ENCODE measurements at places on chromosomes 1 and 21.

- DNase-seq: no peak
These were observed 8.0 kb downstream of the SMAP2 start for GRCh38 chr1:40381268-40382107.

- no peak for DNase-seq
These were observed 938.9 kb upstream of the ADGRL4 start for GRCh38 chr1:79945391-79945790.

GRCh38 chr1:44146536-44147361 is 5.3 kb upstream of the KLF18 start:
- no peak for DNase-seq

DNA sequence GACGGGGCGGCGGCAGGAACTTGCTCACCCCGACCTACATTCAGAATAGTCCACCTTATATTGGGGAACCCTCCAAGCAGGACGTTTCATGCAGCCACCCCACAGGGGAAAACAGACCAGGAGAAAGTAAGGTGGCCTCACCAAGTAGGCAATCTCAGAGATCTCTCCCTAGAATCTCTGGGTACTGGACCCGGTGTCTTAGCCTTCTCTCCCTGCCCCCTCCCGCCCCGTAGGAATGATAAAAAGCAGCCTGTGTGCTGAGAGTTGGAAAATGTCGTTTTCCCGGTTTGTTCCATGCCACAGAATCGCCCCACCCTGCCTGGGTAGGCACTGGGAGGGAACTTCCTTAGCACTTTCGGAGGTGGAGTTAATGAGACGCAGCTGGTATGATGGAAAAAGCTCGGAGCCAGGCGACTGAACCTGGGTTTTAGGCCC is 789 bp upstream of the PTPN14 start:
- DNase-seq: peak; percentile 88

- no peak for DNase-seq
These were observed 80.9 kb downstream of the COLGALT2 start for GRCh38 chr1:183956559-183957188.

- DNase-seq: no peak
These were observed 198.1 kb upstream of the KIAA0040 start for GRCh38 chr1:175390522-175391254.

DNA sequence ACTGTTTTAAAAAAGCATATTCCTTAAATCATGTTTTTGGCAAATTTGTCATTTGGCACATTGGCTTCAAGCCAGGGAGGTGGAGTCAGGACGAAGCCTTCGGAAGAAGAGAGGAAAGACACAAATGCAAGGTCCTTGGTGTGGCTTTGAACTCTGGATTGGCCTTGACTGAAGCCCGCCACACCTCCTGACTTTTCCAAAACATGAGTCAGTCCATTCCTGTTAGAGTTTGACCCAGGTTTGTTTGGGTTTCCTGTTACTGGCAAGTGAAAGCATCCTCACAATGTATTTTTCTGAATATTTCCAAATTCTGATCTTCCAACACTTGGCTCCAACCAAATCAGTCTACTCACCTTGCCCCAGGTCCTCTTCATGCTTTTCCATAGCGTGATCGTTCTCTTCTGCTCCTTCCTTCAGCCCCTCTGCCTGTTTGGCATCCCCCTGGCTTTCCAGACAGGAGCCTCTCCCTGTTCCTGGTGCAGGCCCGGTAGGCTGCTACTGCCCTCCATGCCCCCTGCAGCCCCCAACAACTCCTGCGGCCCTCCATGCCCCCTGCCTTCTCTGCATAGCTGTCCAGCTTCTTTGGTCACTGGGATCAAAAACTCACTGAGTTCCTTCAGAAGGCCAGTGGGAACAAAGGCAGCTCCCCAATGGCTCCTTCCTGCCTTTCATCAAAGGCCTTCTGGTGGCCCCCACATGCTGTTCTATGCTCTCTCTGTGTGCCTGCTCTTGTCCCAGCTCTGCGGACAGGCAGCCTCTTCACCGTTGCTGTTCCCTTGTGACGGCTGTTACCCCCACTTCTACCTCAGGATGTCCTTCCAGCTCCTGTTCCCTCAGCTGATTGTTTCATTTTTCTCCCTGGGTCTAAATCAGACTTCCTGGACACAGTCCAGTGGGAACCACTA is 30.4 kb upstream of the SLC30A1 start:
- DNase-seq: no peak

- DNase-seq: no peak
These were observed 379.8 kb downstream of the GPATCH2 start for GRCh38 chr1:217251121-217251520.

- no peak for DNase-seq
These were observed 25.1 kb downstream of the ATP8B2 start for GRCh38 chr1:154350383-154350782.

- no peak for DNase-seq
These were observed 60.9 kb downstream of the KIF21B start for GRCh38 chr1:200962631-200963030.

- DNase-seq: no peak
These were observed 22.9 kb downstream of the SPSB1 start for GRCh38 chr1:9315411-9316079.

GRCh38 chr1:25428475-25429166 is 2.1 kb upstream of the MACO1 start:
- DNase-seq: no peak

DNA sequence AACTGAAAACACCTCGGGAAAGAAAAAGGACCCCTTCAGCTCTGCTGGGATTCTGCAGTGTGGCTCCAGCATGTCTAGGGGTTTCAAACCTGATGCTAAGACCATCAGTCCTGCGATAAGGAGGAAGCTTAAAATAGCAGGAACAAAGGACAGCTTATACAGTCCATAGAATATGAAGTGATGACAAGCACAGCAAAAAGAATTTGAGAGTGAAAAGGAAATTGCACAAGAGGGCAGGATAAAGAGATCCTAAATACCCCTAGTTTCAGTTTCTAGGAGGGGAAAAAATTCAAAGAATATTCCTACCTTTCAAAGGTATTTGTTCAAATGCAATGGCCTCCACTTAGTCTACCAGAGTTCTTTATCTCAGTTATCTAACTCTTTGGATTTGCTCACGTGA is 171.4 kb downstream of the TGFB2 start:
- no peak for DNase-seq

- no peak for DNase-seq
These were observed 295.4 kb upstream of the PBX1 start for GRCh38 chr1:164263540-164263939.

- no peak for DNase-seq
These were observed 3.9 kb downstream of the MAGI3 start for GRCh38 chr1:113394043-113394862.

DNA sequence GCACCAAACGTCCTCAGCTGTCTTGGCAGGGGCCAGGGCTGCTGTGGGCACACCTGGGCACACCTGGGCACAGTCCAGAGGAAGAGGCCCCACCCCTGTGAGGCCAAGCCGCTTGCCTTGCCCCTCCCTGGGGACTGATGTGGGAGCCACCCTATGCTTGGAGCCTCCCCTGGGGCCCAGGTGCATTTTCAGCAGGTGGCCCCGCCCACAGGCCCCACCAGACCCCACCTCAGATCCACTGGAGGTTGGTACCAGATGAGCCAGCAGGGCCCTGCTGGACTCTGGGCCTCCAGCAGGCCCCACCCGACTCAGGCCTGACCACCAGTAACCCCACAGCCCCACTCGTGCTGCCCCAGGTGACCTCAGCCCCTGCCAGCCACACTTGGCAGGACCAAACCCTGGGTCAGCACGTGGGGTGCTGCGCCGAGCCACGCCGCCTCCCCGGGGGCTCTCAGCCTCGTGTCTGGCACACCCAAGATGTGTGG is 8.8 kb downstream of the SLC19A1 start:
- no peak for DNase-seq

DNA sequence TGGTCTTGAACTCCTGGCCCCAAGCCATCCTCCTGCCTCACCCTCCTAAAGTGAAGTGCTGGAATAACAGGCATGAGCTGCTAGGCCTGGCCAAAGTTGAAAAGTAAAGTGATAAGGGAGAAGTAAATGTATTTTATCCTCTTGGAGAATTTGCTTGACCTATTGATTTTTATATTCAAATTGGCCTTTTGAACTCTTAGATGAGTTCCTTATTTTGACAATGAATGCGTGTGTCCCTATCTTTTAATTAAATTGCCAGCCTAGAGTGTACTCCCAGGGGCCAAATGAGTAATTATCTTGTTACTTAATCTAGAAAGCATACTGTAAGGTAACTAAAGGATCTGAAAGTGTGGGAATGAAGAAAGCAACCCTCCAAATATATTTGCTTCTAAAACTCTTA is 11.4 kb downstream of the RNF11 start:
- DNase-seq: no peak

DNA sequence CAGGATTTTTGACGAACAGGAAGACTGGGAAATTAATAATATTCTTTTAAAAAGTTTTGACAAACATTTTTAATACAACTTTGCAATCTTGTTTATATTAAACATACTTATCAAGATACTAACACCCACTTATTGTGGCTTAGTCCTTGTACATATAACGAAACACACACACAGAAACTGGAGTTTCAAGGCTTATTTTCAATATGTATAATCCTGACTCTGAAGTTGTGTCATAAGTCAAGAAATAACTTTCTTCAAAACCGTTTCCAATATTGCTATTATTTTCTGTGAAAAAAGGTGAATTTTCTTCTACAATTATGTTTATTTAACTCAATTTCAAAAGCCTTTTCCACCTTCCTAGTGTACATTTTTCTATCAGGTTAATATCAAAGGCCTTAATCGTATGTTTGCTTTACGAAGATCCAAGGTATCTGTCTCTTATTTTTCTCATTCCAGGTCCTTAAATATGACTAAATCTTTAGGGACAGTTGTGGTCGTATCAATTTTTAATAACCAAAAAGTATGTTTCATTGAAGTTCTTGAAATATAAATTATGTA is 1.8 kb downstream of the CDKN2C start:
- no peak for DNase-seq

- DNase-seq: no peak
These were observed 80.5 kb downstream of the FAM78B start for GRCh38 chr1:166086113-166086883.

GRCh38 chr1:212561501-212561931 is 47.0 kb upstream of the ATF3 start:
- no peak for DNase-seq

DNA sequence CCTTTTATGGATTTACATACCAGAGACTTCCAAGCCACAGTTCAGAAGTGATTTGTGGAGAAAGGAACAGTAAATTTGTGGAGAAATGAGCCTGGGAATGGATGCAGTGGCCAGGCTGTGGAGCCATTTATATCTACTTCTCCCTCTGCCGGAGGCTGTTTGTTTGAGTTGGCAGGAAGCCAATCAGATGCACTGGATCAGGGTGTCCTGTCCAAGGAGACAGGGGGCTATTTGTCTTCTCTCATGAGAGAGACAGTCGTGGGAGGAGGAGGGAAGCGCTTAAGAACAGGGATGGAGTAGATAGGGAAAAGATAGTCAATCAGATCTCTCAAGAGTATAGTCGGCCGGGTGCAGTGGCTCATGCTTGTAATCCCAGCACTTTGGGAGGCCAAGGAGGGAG is 2.8 kb upstream of the HAPLN2 start:
- DNase-seq: no peak

- DNase-seq: no peak
These were observed 7.5 kb downstream of the MPL start for GRCh38 chr1:43345120-43345519.

DNA sequence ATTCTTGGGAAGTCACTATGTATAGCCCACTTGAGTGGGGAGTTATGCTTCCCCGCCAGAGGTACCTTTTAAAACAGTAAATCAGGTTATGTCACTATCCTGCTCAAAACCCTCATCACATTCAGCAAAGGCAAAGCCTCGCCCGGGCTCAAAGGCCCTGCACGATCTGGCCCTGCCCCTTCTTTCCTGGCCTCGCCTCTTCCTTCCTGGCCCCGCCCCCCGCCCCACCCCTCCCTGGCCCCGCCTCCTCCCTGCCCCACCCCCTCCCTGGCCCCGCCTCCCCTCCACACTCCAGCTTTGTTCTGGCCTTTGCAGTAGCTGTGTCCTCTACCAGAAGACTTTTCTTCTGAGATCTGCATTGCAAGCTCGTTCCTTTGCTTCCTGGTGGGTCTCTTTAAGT is 6.6 kb downstream of the LDLRAD2 start:
- DNase-seq: no peak

DNA sequence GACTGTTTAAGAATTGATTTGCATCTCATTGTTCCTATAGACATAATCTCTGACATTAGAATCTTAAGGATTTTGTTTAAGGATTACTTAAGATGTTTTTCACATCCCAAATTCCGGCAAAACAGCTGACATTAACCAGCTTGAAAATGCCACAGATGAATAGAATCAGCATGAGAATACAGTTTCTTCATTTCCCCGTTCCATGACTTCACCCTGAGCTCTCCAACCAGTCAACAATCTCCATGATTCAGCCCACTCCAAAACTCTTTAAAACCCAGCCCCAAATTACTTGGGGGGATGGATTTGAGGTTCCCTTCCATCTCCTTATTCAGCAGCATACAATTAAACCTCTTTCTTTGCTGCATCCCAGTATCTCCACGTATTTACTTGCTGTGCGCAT is 201.0 kb downstream of the LYPLAL1 start:
- no peak for DNase-seq

DNA sequence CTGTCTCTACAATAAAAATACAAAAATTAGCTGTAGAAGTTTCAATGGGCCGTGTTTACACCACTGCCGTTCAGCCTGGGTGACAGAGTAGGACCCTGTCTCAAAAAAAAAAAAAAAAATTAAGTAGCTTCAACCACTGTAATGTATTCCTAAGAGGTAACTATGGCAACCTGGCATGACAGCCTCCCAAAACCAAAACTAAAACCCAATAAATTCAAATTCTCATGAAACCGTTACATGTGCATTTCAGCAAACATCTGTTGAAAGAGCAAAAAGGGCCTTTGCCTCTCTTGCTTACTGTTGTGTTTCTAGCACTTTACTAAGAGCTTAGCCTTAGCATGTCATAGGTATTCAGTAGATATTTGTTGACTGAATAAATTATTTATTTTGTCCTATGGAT is 33.5 kb downstream of the ODR4 start:
- DNase-seq: no peak

GRCh38 chr1:59767119-59767518 is 47.6 kb upstream of the HOOK1 start:
- no peak for DNase-seq

- no peak for DNase-seq
These were observed 557.3 kb downstream of the USP25 start for GRCh38 chr21:16287046-16287445.

- no peak for DNase-seq
These were observed 4.4 kb downstream of the ACBD3 start for GRCh38 chr1:226181996-226182714.

GRCh38 chr21:35348686-35349085 is 299.6 kb upstream of the RUNX1 start:
- DNase-seq: no peak

GRCh38 chr1:185412385-185413087 is 95.5 kb upstream of the IVNS1ABP start:
- no peak for DNase-seq

All from right lung (tissue), 10 donors.